Activated T-cell treated with anti-CD3 and anti-CD28 coated beads, Interleukin-2, amount 50 U/mL, for 24 hours (primary cell): ENCODE measurements at places on chromosomes 2 and 18.

GRCh38 chr18:48006415-48007175 lies 76.1 kb upstream of the SMAD2 start:
- no peak overlapping the region for H3K4me3 ChIP-seq
- H3K27me3 ChIP-seq: peaks cover 32% of the 10 kb centered on the region
- H3K36me3 ChIP-seq: no peaks in the 10 kb centered on the region
- H3K27ac ChIP-seq: no peak overlapping the region
- no peak for DNase-seq

GRCh38 chr2:131126436-131126835 lies 21.3 kb downstream of the PLEKHB2 start:
- H3K4me1 ChIP-seq: peaks cover 2% of the 10 kb centered on the region
- H3K4me3 ChIP-seq: no peak overlapping the region
- no peak for DNase-seq
- H3K36me3 ChIP-seq: peaks cover 94% of the 10 kb centered on the region
- no peak overlapping the region for H3K27ac ChIP-seq
- H3K27me3 ChIP-seq: no peaks in the 10 kb centered on the region

GRCh38 chr18:50338122-50338521 lies 36.7 kb upstream of the SKA1 start:
- H3K27ac ChIP-seq: no peak overlapping the region
- no peak overlapping the region for H3K4me3 ChIP-seq
- H3K36me3 ChIP-seq: no peaks in the 10 kb centered on the region
- no peaks in the 10 kb centered on the region for H3K27me3 ChIP-seq

GRCh38 chr2:85674417-85674816 lies 6.4 kb upstream of the SFTPB start:
- DNase-seq: no peak
- H3K27ac ChIP-seq: no peak overlapping the region
- H3K4me1 ChIP-seq: peaks cover 2% of the 10 kb centered on the region
- no peaks in the 10 kb centered on the region for H3K27me3 ChIP-seq
- no peaks in the 10 kb centered on the region for H3K36me3 ChIP-seq

DNA sequence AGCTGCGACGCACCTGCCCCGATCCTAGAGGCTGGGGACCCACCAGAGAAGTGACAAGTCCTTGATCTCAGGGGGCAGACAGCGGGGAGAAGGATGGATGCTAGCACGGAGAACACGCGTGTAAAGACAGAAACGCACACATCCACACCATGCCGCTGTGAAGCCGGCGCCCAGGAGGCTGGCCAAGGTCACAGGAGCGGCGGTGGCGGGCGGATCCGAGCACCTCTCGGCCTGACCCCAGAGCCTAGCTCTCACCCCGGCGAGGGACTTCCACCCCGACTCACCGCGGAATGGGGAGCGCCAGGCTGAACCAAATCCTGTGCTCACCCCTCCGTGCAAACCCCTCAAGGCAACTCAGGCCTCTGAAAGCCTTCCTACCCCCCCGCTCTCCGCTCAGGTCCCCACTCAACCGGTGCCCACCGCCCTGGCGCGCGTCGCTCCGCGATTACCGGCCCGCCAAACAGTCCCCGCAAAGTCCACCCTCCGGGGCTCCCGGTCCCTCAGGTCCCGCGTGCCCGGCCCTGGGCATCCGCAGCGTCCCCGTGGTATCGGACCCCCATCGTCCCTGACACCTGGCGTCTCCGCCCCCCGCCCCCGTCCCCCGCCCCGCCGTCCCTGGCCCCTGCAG lies 460 bp upstream of the LRRFIP1 start:
- peak; percentile 36 for DNase-seq
- H3K36me3 ChIP-seq: no peaks in the 10 kb centered on the region
- H3K27me3 ChIP-seq: peaks cover 52% of the 10 kb centered on the region

DNA sequence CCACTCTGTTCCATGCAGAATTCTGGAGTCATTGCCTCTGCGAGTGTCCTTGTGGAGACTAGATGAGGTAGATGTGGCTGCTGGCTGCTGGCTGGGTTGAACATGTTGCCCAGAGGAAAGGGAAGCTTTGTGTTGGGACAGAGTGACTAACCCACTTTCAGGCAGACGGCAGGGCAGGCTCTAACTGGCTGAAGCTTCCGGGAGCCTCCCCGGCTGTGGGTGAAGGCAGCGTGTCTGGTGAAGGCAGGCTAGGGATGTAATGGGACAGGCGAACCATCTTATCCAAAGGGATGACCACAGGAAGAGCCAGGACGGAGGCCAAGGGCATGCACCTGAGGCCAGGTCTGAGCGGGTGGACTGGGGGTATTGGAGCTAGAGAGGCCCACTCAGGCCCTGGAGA lies 16.0 kb downstream of the ASPRV1 start:
- peak overlapping the region; percentile 22 for H3K27ac ChIP-seq
- peaks cover 30% of the 10 kb centered on the region for H3K36me3 ChIP-seq
- peak overlapping the region; percentile 8 for H3K4me3 ChIP-seq

DNA sequence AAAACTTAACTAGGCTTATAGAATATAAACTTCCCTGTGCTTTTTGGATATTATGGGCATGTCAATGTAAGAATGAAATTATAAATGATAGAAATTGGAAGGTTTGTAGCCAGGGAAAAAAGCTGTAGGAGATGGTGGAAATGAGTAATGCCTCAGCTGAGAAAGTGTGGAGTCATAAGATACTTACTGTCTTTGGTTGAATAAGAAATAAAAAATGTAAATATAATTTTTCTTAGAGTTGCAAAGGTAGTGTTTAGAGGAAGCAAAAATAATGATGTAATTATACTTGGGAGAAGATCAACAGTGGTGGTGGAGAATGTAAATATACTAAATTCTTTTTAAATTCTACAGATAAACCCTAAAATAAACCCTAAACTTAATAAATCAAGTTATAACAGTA lies 26.2 kb upstream of the RND3 start:
- no peak overlapping the region for H3K4me3 ChIP-seq
- H3K27me3 ChIP-seq: no peaks in the 10 kb centered on the region
- DNase-seq: no peak
- H3K4me1 ChIP-seq: no peaks in the 10 kb centered on the region

- DNase-seq: no peak
- H3K27ac ChIP-seq: no peak overlapping the region
- H3K4me1 ChIP-seq: no peaks in the 10 kb centered on the region
- no peaks in the 10 kb centered on the region for H3K36me3 ChIP-seq
- no peak overlapping the region for H3K4me3 ChIP-seq
Measured at GRCh38 chr2:155250800-155251199, 552.3 kb downstream of the KCNJ3 start.

DNA sequence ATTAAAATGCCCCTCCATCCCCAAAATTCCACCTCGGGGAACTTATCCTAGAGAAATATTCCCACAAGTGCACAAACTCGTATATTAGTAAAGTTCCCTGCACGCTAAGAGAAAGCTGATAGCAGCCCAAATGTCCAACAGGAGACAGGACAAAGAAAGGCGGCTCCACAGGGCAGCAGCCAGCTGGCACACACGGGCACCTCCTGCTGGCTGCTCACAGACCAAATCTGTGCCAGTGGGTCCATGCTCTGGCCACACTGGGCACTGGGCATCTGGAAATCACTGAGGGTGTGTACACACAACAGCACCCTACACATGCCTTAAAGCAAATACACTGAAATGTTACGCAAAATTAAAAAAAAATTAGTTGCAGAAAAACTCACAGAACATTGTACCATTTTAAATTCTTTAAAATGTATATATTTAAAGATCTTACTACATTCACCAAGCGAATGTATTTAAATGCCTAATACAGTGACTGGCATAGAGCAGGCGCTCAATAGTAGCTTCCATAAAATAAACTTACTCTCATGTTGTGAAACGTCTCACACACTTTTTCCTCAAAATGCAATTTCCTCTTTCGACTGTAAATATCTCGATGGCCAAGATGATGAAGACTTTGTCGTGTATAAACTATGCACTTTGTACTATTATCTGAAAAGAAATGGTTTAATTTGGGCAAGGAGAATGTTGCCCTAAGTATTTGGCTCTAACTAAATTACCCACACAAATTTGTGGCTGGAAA lies 19.4 kb downstream of the ZNF516 start:
- DNase-seq: no peak
- peaks cover 41% of the 10 kb centered on the region for H3K4me1 ChIP-seq
- no peak overlapping the region for H3K4me3 ChIP-seq
- H3K27me3 ChIP-seq: no peaks in the 10 kb centered on the region

GRCh38 chr18:44123743-44124142 lies 556.9 kb upstream of the SETBP1 start:
- no peak overlapping the region for H3K27ac ChIP-seq
- H3K4me3 ChIP-seq: no peak overlapping the region
- no peak for DNase-seq
- H3K36me3 ChIP-seq: no peaks in the 10 kb centered on the region
- H3K4me1 ChIP-seq: no peaks in the 10 kb centered on the region
- no peaks in the 10 kb centered on the region for H3K27me3 ChIP-seq

GRCh38 chr2:163665817-163666216 lies 70.0 kb downstream of the FIGN start:
- H3K36me3 ChIP-seq: no peaks in the 10 kb centered on the region
- no peak for DNase-seq
- no peak overlapping the region for H3K4me3 ChIP-seq
- H3K4me1 ChIP-seq: no peaks in the 10 kb centered on the region
- no peak overlapping the region for H3K27ac ChIP-seq

DNA sequence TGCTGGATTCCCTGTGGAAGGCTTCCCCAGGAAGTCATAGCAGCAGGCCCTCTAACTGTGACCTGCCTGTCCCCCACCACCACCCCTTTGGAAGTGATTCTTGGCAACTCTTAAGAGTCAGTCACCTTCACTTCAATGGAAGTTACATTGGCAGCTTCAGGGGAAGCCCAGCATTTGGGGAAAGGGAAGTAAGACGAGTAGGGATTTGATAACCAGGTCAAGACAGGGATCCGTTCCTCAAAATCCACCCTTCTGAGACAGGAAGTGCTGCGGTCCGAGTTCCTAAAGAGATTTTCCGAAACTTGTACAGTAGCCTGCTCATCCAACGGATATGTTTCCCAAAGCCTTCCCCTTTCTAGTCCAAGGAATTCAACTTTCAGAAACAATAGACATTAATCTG lies 54.2 kb downstream of the MRPL35 start:
- H3K27ac ChIP-seq: no peak overlapping the region
- DNase-seq: no peak
- H3K4me1 ChIP-seq: no peaks in the 10 kb centered on the region
- H3K36me3 ChIP-seq: no peaks in the 10 kb centered on the region

- H3K27ac ChIP-seq: no peak overlapping the region
- DNase-seq: no peak
- no peaks in the 10 kb centered on the region for H3K36me3 ChIP-seq
- H3K27me3 ChIP-seq: no peaks in the 10 kb centered on the region
Measured at GRCh38 chr2:165959371-165959770, 5.8 kb upstream of the TTC21B start.

- no peak overlapping the region for H3K4me3 ChIP-seq
- peaks cover 4% of the 10 kb centered on the region for H3K4me1 ChIP-seq
- H3K27ac ChIP-seq: no peak overlapping the region
- H3K27me3 ChIP-seq: peaks cover 29% of the 10 kb centered on the region
- H3K36me3 ChIP-seq: no peaks in the 10 kb centered on the region
Measured at GRCh38 chr2:169160926-169161481, 91.6 kb downstream of the DHRS9 start.

- H3K27ac ChIP-seq: no peak overlapping the region
- H3K4me1 ChIP-seq: peaks cover 28% of the 10 kb centered on the region
- peaks cover 29% of the 10 kb centered on the region for H3K36me3 ChIP-seq
- no peak for DNase-seq
- no peaks in the 10 kb centered on the region for H3K27me3 ChIP-seq
- H3K4me3 ChIP-seq: no peak overlapping the region
Measured at GRCh38 chr2:108446703-108447102, 2.3 kb upstream of the GCC2 start.

DNA sequence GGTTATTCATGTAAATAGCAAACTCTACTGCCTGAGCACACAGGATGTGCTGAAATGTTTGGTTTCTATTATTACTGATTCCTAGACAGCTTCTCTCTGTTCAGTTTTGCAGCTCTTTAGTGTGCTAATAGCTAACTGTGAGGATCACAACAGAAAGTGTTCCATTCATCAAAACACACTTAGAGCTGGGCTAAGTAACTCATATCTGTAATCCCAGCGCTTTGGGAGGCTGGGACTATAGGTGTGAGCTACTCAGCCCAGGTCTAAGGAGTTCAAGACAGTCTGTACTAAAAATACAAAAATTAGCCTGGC lies 63.2 kb downstream of the MOGAT1 start:
- DNase-seq: no peak
- H3K4me1 ChIP-seq: peaks cover 4% of the 10 kb centered on the region
- peaks cover 27% of the 10 kb centered on the region for H3K27me3 ChIP-seq
- no peak overlapping the region for H3K4me3 ChIP-seq
- H3K27ac ChIP-seq: no peak overlapping the region

- no peaks in the 10 kb centered on the region for H3K27me3 ChIP-seq
- peaks cover 5% of the 10 kb centered on the region for H3K4me1 ChIP-seq
- H3K4me3 ChIP-seq: no peak overlapping the region
- no peak for DNase-seq
Measured at GRCh38 chr2:48525269-48525943, 4.5 kb upstream of the STON1 start.

GRCh38 chr2:120783371-120783791 lies 47.7 kb downstream of the GLI2 start:
- H3K4me3 ChIP-seq: no peak overlapping the region
- no peaks in the 10 kb centered on the region for H3K36me3 ChIP-seq
- no peak for DNase-seq
- peaks cover 3% of the 10 kb centered on the region for H3K4me1 ChIP-seq
- no peaks in the 10 kb centered on the region for H3K27me3 ChIP-seq

DNA sequence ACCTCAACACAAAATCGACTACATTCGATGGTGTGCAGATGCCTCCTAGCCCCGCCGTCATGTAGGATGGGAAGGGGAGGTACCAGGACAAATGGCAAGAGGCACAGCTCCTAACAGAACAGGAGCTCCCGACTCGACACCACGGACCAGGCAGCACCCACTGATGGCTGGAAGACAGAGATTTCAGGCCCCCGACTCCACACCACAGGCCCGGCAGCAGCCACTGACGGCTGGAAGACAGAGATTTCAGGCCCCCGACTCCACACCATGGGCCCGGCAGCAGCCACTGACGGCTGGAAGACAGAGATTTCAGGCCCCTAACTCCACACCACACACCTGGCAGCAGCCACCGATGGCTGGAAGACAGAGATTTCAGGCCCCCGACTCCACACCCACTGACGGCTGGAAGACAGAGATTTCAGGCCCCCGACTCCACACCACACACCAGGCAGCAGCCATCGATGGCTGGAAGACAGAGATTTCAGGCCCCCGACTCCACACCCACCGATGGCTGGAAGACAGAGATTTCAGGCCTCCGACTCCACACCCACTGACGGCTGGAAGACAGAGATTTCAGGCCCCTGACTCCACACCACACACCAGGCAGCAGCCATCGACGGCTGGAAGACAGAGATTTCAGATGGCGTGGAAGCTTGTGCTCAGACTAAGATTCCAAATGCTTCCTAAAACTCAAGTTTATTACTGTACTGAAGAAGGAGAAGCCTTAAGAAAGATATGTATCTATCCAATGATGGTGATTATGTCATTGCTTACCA lies 135.5 kb downstream of the EIPR1 start:
- H3K4me1 ChIP-seq: peaks cover 32% of the 10 kb centered on the region
- H3K27ac ChIP-seq: no peak overlapping the region
- no peaks in the 10 kb centered on the region for H3K27me3 ChIP-seq
- H3K36me3 ChIP-seq: peaks cover 29% of the 10 kb centered on the region

- peaks cover 39% of the 10 kb centered on the region for H3K36me3 ChIP-seq
- no peaks in the 10 kb centered on the region for H3K27me3 ChIP-seq
- H3K4me1 ChIP-seq: peaks cover 9% of the 10 kb centered on the region
- no peak overlapping the region for H3K4me3 ChIP-seq
- peak overlapping the region; percentile 57 for H3K27ac ChIP-seq
Measured at GRCh38 chr2:113977660-113978523, 88.0 kb downstream of the ACTR3 start.

- no peaks in the 10 kb centered on the region for H3K36me3 ChIP-seq
- peaks cover 29% of the 10 kb centered on the region for H3K27me3 ChIP-seq
- H3K27ac ChIP-seq: no peak overlapping the region
- H3K4me1 ChIP-seq: peaks cover 46% of the 10 kb centered on the region
Measured at GRCh38 chr2:109139865-109140396, 10.9 kb downstream of the SH3RF3 start.
